ENCODE measurements at places on chromosomes 7 and 10.
A peak's percentile ranks its signal among the peaks of the same experiment; 100 is the strongest.

- no peak for DNase-seq
Measured at GRCh38 chr10:50917486-50917885, 32.1 kb upstream of the A1CF start.

- DNase-seq, result no peak
Measured at GRCh38 chr7:69996121-69996520, 397.8 kb downstream of the AUTS2 start.

DNA sequence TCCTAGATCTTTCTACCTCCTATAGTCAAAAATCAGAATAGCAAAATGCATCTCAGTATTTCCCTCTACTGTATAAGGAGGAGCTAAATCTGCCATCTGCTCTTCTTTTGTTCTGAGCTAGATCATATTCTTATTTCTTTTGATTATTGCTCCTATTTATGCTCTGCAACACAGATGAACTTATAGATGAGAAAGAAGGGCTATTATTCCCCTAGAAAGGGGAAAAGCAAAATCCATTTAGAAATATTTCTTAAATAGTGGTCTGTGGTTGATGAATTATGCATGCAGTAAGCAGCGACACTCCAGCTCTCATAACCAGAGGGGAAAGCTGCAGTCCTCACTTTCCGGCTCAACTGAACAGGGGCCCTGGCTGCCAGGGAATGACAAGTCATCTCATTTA lies 207.3 kb upstream of the SORCS1 start:
- DNase-seq, result no peak

DNA sequence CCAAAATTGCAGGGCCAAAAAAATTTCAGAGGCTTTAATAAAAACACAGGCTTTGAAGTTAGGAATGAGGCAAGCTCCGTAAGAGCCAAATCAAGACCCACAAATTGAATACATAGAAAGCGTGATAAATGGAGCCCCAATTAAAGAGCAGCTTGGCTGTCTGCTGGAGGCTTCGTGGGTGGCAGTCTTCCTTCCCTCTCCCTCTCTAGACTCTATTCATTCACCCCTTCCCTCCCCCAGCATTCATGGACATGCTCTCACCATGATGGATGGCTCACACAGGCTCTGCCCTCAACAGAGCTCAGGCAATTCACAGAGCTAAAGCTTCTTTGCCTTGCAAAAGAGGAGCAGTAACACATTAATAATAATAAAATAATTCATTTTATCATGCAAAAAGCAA lies 214.1 kb downstream of the HERPUD2 start:
- DNase-seq, result no peak

DNA sequence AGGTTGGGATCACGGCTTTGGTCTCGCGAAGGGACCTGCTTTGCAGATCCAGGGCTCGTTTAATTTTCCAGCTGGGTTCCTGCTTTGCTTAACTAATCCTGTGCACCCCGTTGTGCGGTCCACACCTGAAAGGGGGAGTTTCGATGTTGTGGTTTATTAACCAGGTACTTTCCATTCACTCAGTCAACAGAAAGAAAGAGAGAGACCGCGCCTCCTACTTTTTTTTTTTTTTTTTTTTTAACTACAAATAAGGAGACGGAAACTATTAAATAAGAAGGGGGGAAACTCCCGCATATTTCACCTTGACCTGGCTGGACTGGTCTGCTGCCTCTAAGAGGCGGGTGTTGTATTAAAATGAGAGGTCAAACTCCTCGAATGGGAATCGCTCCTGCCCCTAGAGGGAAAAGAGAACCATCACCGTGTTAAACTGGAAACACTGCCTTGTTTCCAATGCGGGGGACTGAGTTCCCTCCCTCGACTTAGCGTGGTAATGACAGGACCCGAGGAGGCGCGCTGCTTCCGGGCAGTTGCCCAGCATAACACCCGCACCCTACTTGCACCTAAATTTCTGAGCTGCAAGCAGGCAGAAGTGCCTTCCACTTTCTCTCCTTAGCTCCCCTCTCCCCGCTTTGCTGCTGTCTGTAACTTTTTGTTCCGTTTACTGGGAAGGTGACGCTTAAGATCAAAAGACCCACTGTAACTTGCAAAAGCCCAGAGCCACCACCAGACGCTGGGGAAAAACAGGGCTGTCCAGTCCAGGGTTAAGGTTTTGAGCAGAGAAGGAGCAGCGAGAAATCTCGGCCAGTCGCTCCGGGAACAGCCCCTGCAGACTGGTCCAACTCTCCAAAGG lies 1.1 kb upstream of the ITGB8 start:
- DNase-seq, result peak; percentile 74

GRCh38 chr10:67622511-67622910 lies 73.5 kb downstream of the CTNNA3 start:
- no peak for DNase-seq

Measured in amygdala (tissue), 56 donors.